ENCODE measurements at places on chromosomes 12 and 14.

- peak; percentile 25 for DNase-seq
These were observed 1.9 kb upstream of the DCAF4 start for GRCh38 chr14:72924337-72924736.

- DNase-seq = no peak
These were observed 34.2 kb downstream of the PTPRB start for GRCh38 chr12:70603044-70603443.

- no peak for DNase-seq
These were observed 501 bp downstream of the C1R start for GRCh38 chr12:7091660-7092228.

DNA sequence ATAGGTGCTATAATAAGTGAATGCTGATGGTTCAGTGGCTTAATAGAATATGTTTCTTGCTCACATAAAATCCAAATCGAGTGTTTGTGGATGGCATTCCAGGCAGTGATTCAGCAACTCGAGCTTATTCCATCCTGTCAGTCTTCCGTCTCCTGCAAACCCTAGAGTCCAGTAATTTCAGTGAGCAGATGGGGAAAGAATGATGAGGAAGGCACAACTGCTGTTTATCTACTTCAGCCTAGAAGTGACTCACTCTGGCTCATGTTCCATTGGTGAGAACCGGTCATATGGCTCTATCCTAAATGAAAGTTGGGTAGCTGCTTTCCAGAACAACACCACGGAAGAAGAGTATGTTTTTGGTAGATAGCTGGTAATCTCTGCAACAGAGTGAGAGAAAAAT lies 421.8 kb upstream of the PDE3A start:
- peak; percentile 86 for DNase-seq

GRCh38 chr12:77214136-77214535 lies 148.8 kb upstream of the E2F7 start:
- no peak for DNase-seq

DNA sequence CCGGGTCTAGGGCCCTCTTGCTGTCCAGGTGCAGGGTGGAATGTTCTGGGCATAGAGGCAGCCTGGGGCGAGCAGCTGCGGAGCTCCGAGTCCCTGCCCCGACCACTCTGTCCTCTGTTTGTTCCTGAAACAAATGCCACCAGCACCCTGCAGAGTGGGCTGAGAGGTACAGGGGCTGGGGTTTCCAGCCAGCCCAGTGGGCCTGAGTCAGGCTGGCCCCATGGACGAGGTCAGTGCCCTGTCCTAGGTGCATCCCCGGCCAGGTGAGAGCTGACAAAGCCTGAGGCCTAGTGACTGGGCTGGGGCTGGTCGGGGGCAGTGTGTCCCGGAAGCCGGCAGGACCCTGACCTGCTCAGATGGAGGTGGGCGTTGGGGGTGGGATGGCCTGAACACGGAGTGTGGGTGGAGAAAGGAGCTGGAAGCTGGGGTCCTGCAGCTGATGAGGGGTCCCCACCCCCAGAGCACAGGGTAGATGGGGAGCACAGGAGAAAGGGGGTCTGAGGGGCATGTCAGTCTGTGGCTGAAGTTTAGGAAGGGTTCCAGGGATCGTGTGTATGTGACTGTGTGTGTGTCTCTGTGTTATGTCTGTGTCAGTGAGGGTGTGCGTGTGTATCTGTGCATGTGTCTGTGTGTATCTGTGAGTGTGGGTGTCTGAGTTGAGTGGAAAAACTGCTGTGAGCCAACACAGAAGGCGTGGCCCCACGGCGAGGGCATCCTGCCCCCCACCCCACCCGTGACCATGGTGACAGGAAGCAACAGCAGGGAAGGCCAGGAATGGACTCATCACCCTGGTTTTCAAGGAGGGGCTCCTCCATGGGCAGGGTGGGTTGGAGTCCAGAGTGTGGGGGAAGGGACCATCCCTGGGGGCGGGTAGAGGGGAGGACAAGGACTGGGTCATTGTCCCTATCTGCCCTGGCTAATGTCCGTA lies 2.4 kb upstream of the CRIP1 start:
- peak; percentile 18 for DNase-seq

DNA sequence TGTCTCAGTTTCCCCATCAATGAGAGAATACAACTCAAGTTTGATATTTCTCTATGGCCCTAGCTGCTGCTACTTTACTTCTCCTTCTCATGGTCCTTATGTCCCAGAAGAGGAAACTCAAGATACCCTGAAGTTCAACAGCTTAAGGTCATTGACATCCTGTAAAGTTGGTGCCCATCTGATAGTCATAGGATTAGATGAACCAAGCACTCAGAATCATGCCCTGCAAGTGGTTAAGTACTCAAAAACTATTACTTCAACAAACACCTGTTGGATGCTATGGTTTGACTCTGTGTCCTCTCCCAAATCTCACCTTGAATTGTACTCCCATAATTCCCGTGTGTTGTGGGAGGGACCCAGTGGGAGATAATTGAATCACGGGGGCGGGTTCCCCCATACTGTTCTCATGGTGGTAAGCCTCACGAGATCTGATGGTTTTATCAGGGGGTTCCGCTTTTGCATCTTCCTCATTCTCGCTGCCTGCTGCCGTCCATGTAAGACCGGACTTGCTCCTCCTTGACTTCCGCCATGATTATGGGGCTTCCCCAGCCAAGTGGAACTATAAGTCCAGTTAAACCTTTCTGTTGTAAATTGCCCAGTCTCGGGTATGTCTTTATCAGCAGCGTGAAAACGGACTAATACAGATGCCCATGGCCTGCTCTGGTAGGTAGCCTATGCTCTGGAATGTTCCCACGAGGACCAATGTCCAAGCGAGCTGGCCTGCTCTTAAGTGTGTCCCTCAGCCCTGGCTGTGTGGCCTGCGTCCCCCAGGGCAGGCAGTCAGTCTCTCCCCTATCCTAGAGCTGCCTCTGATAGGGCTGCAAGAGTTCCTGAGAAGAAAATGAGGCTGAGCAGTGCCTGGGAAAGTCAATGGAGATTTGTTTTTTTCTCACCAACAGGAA lies 18.1 kb downstream of the CAMKK2 start:
- DNase-seq = no peak

GRCh38 chr12:76945867-76946266 lies 67.0 kb upstream of the CSRP2 start:
- no peak for DNase-seq

DNA sequence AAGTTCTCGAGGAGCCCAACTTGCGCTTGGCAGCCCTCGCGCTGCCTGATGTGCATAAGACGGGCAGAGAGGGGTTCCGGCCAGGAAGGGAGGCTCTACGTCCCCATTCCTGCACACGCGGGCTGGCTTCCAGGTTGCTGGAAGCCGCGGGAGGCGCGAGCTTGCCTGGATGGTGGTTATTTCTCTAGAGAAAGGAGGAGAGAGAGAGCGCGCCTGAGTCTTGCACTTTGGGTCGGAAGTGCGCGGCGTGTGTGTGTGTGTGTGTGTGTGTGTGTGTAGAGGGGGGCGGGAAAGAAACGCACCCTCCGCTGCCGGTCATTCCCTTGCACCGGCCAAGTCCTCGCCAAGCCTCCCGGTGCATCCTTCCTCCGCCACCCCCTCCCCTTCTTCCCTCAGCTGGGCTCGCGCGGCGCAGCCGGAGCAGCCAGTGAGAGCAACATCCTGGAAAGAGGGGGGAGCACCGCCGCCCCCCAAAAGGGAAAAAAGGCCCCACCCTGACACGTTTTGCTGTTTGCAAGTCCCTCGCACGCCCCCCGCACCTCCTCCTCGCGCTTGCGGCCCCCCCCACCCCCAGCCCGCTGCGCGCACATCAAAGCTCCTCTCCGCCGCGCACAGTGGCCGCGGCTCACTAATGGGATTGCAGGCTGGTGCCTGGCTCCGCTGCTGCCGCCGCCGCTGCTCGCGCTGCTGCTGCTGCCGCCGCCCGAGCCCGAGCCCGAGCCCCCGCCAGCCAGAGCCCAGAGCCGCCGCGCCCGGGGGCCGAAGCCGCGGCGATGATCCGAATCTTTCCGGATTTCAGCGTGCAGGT lies 4.4 kb upstream of the NPAS3 start:
- DNase-seq = peak; percentile 34

- no peak for DNase-seq
These were observed 467.1 kb upstream of the SOX5 start for GRCh38 chr12:24416423-24417109.

DNA sequence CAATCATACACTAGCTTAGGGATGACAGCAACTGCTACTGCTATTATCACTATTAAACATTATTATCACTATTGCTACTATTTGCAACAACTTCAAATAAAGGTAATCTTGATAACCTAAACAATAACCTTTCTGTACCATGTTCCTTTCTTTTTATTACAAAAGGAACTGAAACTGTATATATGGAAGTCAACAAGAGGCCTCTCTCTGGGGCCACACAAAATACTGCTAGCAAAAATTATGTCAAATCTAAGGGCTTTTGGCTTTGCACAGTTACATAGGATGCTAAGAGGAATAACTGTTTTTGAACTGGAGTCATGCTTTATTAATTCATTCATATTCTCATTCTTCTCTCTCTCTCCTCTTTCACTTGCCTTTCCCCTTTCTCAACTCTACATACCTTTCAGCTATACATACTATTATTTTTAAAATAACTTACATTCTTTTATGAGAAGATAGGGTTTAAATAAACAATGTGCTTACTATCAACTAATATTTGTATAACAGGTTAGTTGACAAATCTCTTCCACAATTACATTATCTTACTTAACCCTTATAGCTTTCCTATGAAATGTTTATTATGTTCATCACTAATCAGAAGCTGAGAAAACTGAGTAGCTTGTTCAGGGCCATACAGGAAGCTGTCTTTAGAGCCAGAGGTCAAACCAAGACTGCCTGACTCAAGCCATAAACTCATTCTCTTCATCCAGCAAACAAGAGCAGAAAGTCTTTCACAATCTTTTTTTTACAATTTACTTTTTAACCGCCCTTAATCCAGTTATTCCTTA lies 25.7 kb downstream of the SPTSSA start:
- peak; percentile 11 for DNase-seq

DNA sequence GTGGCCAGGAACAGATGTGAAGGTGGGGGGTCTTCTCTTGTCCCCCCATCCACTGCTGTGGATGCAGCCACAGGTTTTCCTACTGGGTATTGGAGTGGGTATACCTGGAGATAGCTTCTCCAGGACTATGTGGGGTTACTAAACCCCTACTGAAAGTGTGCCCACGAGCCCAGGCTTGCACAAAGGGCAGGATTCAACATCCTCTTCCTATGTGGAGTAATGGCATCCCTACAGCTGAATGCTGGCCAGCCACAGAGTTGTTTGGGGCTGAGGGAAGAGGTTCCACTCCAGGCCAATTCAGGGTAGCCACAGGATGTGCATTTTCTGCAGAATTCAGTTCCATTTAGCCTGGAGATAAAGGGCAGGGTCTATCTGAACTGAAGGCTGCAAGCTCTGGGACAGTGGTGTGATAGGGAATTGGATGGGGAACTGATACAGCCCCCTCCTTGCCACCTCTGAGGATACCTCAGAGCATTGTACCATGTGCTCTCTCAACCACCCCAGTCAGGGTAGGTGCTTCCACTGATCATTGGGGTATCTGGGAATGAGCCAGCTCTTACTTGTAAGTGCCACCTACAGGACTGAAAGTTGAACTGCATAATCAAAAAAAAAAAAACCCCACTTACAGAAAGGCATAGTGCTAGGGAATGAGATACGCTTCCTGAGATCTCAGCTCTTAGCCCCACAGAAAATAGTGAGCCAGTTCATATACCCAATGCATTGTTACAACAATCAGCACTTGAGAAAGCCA lies 187.1 kb downstream of the KITLG start:
- peak; percentile 66 for DNase-seq

DNA sequence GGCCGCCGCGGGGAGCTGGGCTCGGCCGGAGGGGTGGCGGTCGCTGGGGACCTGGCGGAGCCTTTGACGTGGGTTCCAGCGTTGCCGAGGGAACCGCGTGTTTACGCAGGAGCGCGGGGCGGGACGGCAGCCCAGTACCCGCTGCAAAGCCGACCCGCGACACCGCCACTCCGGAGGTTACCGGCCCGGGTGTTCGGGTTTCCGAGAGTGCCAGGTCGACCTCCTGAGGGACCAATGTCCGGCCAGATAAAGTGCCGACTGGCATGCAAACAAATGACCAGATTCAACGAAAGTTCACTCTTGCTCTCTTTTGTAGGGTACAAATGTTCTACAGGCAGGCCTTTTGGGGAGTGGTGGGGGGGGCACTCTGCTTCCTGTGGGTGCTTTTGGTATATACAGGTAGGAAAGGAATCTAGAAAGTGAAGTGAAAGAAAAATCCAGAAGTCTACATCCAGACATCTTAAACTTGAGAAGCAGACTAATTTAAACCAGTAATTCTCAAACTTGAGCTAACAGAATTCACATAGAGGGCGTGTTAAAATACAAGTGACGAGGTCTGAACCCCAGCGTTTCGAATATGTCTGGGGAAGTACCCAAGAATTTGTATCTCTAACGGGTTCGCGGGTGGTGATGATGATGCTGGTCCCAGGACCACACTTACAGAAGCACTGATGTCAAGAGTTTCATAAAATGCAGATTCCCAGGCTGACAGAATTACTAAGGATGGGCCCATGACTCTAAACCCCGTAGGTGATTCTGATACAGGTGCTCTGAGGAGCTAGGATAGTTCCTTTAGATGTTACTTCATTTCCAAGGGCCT lies at the start of gene GPR135:
Gene GPR135, minus strand, starts transcription at position 65 of the 820 bp plus-strand sequence. CDS start 154 bp downstream, outside the sequence.
- DNase-seq = no peak

- peak; percentile 39 for DNase-seq
These were observed 68.2 kb upstream of the IGF1 start for GRCh38 chr12:102548543-102548942.

GRCh38 chr12:57315681-57316080 lies 64.7 kb upstream of the STAC3 start:
- DNase-seq = no peak

DNA sequence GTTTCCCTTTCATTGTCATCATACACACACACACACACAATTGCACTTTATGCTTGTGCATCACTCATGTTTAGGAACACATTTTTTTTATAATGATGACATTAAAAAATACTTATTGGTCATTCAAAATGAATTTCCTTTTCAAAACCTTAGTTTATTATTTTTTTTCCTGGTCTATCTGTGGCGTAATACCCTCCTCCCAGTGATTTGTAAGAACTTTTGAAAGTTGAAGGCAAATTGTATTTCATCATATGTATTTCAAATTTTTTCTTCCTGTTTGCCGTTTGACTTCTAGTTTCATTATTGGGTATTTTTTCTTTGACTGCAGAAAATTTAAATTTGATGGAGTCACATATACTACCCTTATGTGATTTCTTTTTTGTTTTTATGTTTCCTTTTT lies 2.5 kb upstream of the LRRK2 start:
- no peak for DNase-seq

DNA sequence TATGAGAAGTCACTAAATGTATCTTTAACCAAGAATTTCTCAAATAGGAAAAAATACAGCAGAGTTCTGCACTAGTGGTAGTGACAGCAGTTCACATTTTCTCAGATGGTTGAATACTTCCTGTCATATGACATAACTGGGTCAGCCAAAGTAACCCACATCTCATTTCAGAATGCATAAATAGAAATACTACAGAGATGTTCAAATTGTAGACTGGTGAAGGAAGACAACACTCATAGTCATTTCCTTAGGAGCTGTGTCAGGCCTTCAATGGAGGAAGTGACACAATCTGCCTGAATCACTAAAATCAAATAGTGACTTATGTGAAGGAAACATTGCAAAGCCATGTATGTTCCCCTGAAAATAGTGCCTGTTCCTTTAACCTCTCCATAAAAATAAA lies 32.4 kb downstream of the FERMT2 start:
- DNase-seq = peak; percentile 45
